NCI-H510A treated with DMSO at 0.1 percent for 48 hours (cell line): ENCODE measurements at places on chromosomes 12 and 14.

GRCh38 chr14:103884854-103885253 lies 37.5 kb upstream of the PPP1R13B start:
- no peak for DNase-seq

DNA sequence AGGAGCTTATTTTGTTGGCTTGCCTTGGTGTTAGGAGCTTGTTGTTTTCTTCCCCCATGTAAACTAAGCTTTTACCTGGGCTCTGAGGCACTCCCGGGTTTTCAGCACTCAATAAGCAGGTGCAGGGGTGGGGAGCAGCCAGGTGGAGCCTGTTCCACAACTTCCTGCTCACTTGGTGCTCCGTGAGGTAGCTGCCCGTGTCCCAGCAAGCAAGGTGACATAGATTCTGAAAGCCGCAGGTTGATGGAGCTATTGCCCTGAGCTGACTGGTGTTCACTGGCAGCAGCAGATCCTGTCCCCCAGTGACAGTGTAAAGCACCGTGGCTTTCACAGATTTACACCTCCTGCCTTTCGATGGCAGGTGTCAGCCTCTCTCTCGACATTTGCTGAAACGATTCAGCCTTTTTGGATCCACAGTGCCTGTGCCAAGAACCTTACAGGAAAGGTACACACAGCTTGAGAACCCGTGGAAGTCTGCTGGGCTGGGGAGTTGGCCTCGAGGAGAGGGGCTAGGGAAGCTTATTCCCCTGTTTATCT lies 295.7 kb upstream of the FKBP4 start:
- DNase-seq = peak; percentile 86

DNA sequence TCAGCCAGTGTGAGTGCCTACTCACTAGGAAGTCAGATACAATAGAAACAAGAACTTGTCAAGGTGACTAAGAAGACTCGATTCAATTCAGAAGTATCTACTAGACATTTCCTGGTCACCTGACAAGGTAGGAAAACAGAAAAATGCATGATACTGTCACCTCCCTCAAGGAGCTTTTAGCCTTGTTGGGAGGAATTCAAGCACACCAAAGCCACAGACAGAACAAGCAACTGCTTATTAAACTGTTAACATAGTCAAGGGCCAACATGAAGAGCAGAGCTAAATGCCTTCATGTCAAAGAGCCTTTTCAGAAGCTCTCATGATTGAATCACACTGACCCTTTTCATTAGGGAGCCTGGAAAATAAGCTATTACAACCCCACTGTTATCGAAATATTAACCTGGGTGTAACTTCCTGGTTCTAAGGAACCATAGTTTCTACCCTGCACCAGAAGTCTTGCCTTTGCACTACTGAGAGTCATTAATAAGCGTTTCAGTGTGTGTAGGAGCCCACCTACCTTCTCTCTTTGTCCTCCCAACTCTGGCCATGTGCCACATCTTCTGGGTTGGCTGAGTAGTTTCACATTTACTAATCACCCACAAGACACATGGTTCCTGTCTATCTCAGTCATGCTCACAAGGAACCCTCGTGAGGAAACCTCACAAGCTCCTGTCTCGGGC lies 31.0 kb upstream of the LGALS3 start:
- no peak for DNase-seq

DNA sequence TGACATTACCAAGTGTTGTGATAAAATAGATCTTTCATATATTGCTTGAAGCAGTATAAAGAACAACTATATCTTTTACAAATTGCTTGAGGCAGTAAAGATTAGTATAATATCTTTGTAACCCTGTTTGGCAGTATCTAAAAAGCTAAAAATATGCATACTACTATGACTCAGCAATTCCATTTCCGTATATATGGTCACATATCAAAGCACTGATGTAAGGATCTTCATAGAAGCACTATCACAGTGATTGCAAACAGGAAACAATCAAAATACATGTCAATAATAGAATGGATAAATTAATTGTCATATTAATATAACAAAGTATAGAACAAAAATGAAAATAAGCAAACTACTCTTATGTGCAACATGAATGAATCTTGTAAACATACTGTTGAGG lies 158.4 kb upstream of the IGF1 start:
- no peak for DNase-seq

DNA sequence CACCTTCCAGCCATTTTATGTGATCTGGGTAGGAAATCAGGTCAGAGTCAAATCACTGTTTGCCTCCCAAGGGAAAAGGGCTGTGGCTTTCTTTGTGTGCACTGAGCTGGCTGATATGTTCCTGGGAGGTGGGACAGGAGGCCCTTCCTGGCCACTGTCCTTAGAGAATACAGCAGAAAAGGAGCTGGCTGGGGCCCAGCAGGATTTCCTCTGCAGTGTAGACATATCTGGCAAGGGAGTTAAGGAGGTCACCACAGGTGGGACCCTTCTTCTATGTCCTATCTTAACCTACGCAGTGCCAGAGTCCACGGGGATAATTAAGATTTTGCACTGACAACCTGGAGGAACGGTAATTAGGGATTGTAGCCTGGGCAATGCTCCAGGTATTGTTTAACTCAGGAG lies 145.3 kb downstream of the NTF3 start:
- DNase-seq = no peak

GRCh38 chr12:46744283-46744682 lies 81.5 kb downstream of the SLC38A4 start:
- DNase-seq = no peak

DNA sequence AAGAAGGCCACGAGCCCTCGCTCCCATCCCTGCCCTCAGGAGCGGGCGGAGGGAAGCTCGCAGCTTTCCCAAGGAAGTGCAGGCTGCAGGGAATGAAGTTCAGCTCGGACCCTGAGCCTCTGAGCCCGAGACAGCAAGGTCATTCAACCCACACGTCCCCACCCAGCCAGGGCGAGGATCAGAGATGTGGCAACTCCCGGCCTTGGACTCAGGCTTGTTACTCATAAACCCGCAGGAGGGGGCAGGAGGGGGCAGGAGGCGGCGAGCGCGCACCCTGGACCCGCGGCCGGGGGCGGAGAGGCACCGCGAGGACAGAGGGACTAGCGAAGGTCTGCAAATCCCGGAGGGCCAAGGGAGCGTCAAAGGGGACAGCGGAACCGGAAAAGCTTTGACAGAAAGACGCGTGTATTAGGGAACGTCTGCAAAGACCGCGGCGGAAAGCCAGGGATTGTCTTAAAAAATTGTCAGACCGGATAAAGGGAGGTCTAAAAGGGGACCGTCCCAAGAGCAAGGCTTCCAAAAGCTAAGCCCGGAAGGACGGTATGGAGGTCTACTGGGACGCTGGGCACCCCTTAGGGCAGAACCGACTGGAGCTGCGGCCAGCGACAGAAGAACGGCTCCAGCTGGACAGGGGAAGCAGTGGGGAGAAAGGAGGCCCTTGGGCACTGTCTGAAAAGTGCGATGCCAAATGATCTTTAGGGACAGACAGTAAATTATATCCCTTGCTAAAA lies 611 bp upstream of the DCAF11 start:
- peak; percentile 96 for DNase-seq

DNA sequence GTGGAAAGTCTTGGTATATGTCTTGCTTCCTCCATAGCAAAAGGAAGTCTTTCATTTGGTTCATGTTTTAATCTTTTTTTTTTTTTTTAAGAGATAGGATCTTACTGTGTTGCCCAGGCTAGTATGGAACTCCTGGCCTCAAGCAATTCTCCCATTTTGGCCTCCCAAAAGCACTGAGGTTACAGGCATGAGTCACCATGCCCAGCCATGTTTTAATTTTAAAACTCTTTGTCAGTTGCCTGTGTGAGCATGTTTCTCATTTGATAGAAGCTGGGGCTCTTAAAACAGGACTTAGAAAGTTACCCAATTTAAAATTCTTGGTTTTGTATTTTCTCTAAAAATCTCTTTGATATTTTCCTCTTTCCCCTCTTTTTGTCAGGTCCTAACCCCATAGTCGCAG lies 45.0 kb upstream of the REP15 start:
- no peak for DNase-seq

DNA sequence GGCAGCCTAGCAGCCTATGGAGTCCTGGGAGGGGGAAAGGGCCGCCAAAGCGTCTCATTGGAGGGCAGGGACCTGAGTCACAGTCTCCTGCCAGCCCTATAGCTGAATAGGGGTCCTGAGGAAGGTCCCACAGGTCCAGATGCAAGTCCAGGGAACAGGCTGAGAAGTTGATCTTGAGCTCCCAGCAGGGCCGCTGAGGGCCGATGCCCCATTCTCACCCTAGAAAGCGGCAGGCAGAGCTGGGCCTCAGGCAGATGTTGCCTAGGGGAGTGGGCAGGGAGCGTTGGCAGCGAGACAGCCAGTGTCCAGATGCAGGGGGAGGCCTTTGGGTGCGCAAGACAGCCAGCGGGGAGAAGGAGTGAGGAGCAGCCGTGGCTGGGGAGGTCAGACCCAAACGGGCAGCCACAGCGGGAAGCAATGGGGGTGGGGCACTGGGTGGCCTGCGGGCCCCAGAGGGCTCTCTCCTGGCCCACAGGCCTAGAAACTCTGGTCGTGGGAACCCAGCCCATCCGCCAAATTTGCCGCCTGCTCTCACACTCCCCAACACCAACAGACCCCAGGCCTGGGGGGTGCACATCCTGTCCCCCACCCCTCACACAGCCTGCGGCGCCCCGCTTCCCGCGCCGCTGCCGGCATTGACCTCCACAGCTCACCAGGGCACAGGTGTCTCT lies 1.1 kb downstream of the HDAC7 start:
- no peak for DNase-seq

DNA sequence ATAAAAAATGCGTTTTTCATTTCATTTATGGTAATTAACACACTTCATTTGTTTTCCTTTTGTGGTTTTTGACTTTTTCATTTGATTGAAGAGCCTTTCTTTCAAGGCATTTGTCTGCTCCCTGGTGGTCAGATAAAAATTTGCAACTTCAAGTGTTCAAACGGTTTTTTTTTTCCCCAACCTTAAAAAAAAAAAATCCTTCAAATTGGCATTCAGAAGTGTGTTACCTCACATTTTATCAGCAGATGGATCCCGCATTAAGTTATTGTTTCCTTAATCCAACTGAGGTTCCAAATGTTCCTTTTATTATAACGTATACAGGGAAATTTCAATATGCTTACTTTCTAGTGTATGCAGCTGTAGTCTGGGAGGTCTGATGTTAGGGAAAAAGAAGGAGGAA lies 47.2 kb downstream of the MYF5 start:
- DNase-seq = peak; percentile 53

DNA sequence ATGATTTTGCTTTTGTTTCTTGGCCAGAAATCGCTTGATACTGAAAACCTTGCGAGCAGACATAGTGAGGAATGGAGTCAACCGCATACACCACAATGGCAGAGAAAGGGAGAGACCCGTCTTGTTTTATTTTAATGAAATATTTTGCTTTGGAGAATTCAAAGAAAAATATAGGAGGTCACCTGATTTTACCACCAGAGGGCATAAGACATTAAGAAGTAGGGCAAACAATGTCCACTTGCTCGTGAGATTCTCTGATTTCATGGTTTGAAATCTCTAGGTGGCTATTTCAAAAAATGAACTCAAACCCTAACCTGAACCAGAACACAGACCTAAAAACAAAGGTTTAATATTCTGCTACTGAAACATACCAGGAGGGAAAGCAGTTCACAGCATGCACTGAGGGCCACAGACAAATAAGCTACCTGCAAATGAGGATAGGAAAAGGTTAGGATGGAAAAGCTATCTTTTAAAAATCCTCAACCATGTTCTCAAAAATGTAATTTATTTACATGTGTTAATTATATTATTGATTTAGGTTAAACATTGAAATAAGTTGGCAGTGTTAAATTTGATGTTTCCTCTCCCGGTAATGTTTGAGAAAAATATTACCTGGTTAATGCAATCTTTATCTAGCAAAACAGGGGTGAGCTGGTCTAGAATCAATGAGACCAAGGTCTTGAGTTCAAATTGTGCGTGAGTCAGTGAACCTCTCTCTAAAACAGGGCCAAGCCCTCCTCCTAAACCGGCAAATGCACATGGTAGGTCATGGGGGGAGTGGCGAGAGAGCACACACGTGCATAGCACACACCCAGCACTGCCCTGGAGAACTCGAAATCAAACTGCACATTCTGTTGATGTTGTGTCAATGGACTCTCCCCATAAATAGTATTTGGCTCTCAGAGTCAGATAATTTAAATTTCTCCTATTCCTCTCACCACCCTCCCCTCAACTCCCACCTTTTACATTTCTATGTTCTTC lies 12.5 kb downstream of the IFNG-AS1 start:
- DNase-seq = peak; percentile 12

GRCh38 chr12:58262796-58263195 lies 321.4 kb downstream of the ATP23 start:
- no peak for DNase-seq

- no peak for DNase-seq
Measured at GRCh38 chr14:65658202-65658601, 245.7 kb downstream of the FUT8 start.

DNA sequence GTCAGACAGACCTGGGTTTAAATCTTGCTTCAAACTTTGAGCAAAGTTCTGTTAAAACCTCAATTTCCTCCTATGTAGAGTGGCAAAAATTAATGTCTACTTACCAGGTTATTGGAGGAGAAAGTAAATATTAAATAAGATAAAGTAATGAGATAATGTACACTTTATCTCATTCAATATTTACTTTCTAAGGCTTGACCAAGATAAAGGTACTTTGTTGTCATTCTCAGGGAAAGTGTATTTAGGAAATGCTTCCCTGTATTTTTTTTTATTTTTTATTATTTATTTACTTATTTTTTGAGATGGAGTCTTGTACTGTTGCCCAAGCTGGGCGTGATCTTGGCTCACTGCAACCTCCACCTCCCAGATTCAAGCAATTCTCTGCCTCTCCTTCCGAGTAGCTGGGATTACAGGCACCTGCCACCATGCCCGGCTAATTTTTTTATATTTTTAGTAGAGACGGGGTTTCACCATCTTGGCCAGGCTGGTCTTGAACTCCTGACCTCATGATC lies 4.7 kb downstream of the FAM161B start:
- no peak for DNase-seq

GRCh38 chr14:58631732-58632131 lies 6.0 kb upstream of the DACT1 start:
- DNase-seq = no peak

GRCh38 chr14:92012121-92012748 lies 27.6 kb downstream of the TRIP11 start:
- DNase-seq = no peak

DNA sequence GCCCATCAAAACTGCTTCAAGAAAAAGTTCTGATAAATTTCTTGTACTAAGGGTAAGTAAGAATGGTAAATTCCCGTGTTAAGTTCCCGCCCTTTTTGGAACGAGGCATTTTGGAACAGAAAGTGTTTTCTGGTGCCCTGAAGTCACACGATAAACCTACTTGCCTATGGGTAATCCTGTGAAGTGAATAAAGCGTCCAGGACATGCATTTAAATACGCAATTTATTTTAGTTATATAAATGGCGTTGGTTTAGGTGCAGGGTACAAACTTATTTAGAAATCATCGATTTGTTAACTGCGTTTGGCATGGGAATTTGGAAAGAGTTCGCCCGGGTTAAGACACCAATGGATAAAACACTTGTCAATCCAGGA lies 715 bp upstream of the RAP1B start:
- DNase-seq = no peak
